ENCODE measurements at places on chromosomes 13 and 19.

GRCh38 chr13:94968040-94968756 lies 255.9 kb upstream of the SOX21 start:
- no peak for DNase-seq

- DNase-seq = no peak
Measured at GRCh38 chr13:75079226-75079625, 402.7 kb downstream of the TBC1D4 start.

DNA sequence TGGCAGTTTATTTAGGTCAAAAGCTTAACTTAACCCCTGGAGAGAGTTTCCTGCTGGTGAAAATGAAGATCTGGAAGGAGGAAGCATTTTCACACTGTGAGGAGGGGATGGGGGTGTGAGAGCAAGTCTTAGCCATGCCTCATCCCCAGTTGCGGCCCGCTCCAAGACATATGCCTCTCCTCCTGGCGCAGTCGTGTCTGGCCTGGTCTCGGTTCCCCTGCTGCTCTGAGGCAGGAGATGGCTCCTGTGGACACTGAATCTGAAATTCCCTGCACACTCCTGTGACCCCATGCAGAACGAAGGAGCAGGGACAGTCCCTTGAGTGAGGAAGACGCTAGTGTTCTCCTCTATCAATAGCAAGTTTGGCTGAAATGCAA lies 360 bp upstream of the ZNF69 start:
- no peak for DNase-seq

DNA sequence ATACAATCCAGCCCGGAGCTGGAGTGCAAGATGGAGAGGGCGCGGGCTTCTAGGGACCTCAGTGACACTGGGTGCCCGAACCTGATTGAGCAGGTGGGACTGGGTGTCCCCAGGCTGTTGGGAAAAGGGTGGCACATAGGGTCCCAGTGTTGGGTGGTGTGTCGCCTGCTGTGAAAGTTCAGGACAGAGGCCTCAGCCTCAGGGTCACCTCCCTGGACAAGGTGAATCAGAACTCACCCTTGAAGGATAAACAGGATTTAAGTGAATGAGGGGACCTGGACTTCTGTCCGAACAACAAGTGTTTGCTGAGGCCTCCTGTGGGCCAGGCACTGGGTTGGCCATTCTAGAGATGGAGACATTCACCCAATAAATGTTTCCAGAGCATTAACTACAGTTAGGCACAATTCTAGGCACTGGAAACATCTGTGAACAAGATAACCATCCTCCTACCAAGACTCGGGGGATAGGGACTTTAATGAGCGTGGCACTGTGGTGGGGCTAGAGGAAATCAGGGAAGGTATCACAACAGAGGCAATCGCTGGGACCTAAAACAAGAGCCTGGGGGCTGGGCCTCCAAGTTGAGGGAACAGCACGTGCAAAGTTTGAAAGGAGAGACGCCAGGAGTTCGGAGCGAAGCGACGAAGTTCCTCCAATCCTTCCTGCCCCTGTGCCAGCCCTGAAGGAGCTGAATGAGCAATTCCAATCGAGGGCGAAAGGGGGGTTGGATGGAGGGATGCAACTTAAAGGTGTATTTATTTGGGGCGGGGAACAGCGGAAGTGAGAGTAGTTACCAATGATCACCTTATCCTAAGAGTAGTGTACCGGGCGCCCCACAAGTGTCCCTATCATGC lies 921 bp upstream of the POLD1 start:
- no peak for DNase-seq

DNA sequence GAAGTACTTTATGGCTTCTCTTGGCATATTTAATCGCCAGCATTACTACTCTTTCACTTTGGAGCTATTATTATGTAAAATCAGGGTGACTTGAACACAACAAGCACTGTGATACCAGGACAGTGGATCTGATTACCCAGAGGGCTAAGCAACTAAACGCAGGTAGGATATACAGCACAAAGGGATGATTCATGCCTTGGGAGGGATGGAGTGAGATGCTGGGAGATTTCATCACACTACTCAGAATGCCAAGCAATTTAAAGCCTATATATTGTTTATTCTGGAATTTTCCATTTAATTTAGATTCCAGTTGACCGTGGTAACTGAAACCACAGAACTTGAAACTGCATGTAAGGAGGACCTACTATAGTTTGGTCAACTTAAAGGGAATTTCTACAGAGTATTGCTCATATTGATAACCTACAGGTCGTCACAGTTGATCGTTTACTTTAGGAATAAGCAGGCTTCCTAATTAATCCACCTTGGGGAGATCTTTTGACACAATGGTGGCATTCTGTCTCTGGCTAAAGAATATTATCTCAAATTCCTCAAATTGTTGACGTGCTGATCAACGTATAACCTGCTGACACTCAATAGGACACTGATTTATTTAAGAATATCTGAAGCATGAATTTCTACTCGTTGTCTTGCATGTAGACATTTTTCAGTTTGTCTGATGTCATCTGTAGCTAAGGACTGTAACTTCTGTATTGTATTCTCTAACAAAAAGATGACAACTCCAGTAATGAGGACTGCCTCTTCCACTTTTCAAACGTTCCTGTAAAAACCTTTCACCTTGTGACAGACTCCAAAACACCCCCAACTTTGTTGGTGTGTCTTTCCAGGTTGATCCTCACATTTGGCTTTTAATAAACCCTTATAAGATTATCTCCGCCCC lies 254.2 kb downstream of the GPC5 start:
- DNase-seq = no peak

- DNase-seq = no peak
Measured at GRCh38 chr13:75752826-75753225, 116.7 kb downstream of the LMO7 start.

GRCh38 chr13:20326276-20326675 lies 94.2 kb upstream of the GJB6 start:
- no peak for DNase-seq

DNA sequence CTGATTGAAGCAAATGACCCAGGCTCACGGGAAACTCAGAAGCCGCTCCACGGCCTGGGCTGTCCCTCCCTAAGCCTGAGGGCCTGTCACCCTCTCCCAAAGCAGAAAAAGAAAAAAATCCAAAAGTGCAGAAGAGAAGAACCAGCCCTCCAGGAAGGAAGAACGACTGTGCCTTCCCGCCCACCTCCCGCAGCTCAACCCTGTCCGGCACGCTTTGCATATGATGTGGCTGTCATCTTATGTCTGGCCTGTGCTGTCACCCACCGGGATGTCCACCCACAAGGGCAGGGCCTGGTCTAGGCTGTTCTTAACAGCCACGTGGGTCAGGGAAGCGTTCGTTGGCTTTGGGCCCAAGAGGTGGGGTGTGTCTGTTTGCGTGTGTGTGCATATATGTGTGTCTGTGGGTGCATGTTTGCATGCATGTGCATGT lies 13.7 kb downstream of the ZBTB7A start:
- no peak for DNase-seq

GRCh38 chr13:46605825-46606554 lies 53.0 kb downstream of the LRCH1 start:
- DNase-seq = no peak

- DNase-seq = no peak
Measured at GRCh38 chr19:58010507-58010906, 7.9 kb upstream of the ZNF606 start.

- DNase-seq = no peak
Measured at GRCh38 chr13:39968646-39969475, 313.4 kb downstream of the COG6 start.

- DNase-seq = no peak
Measured at GRCh38 chr13:112182251-112182650, 115.3 kb downstream of the SOX1 start.

DNA sequence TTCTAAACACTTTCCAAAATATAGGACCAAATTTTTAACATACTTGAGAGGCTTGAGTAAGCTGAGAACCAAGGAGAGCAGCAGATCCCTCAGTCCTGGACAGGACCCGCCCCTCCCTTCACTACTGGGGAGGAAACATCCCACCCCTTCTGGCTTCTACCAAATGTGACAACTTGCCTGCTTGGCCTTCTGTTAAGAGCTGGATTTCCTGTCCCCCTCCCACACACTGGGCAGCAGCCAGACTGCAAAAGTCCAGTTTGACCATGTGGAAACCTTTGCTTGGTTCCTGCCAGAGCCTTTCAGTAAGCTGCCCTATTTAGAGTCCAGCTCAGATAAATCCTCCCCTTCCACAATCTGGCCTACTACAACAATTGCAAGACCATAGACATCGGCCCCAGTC lies 84.3 kb downstream of the FGF14 start:
- no peak for DNase-seq

GRCh38 chr19:41025411-41025810 lies 34.3 kb downstream of the CYP2B6 start:
- no peak for DNase-seq

DNA sequence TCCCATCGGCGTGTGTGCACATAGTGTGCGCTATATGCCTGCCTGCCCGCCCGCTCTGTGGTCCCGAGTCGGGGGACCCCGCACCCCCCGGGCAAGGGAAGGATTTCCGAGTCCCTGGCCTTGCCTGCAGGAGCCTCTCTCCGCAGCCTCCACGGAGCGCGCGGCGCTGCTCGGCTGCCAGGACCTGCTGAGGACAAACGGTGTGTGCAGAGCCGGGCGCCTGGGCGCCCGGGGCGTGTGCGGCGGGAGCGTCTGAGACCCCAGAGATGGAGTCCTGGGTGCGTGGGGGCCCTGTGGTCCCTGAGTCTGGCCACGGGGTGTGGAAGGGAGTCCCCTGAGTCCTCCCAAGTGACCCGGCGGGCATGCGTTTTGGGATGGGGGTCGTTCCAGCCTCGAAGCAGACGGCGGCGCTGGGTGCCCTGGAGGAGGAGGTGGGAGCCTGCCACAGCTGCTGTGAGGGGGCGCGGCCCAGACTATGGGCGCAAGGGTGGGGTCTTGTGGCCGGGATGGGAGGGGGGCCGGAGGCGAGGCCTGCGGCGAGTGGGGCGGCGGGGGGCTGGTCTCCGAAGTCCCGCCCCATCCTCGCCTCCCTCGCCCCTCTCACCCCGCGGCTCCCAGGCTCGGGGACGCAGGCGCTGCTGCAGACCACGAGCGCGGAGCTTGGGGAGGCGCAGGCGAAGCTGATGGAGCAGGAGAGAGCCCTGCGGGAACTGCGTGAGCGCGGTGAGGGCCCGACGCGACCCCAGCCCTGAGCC lies 25.3 kb downstream of the CLEC4M start:
- DNase-seq = no peak

- DNase-seq = no peak
Measured at GRCh38 chr13:80618781-80619180, 277.9 kb upstream of the SPRY2 start.

DNA sequence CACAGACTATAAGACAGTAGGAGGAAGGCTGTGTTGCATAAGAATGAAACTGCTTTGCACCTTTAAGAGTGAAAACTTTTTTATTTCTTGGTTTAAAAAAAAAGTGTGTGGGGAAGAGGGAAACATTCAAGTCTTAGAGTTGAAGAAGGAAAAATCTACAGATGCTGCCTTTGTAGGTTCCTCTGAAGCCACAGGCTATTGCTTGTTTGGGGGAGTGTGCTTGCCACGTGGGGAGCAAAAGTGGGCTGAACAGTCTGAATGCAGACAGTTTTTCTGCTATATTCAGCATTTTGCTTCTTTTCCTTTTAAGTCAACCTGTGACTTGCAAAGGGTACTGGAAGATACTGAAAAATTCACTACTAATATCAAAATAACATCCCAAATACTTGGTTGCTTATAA lies 36.9 kb downstream of the EFNB2 start:
- DNase-seq = no peak
